ENCODE measurements at places on chromosomes 3 and 15.

GRCh38 chr3:190193210-190193609, 72.5 kb upstream of the P3H2 start:
- DNase-seq: no peak

DNA sequence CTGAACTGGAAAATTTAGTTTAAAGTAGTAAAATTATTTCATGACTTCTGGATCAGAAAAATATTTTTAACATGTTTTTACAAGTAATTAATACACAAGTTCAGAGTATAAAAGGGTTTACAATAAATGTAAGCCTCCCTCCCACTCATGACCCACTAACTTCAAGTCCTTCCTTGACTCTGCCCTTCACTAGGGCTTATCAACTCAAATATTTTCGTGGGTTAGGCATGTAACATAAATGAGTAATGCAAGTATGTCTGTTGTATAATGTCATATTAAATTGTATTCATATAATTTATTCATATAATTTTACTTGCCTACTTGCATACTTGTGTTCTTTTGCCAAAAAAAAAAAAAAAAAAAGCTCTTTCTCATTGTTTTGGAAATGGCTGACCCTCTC, 3.4 kb upstream of the OPA1 start:
- no peak for DNase-seq

GRCh38 chr15:38130740-38131498, 121.7 kb upstream of the SPRED1 start:
- DNase-seq: no peak

DNA sequence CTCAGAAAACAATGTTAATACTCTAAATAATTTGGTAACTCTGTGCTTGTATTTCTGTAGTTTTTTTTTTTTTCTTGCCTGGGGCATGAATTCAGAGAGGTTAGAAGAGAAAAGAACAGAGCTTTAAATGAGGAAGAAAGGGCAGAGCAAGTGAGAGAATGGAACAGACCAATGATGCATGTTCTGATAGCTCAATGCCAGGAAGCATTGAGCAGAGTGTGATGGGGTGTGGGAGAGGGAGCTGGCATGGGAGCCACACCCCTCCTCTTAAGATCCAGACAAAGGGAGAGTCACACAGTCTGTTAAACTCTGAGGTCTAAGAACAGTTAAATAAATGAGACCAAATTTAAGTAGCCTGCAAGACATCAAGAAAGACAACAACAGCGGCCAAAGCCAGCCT, 538.6 kb downstream of the TUSC7 start:
- no peak for DNase-seq

DNA sequence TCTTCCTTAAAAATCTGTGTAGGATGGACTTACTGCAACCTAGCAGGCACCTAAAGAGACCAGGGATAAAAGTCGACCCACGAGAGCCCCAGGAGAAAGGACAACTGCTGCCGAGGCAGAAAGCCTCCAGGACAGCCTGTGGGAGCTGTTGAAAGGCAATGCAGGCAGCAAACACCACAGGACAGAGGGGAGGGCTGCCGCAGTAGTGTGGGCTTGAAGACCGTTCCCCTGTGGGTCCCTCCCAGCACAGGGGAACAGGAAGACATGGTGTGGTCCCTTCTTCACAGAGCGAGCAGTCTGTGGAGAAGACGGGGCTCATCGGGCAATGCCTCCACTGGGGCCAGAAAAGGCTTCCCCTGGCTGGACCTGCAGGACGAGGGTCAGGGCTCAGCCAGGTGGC, 58.5 kb upstream of the GATA2 start:
- no peak for DNase-seq

- no peak for DNase-seq
Measured at GRCh38 chr15:71374607-71375352, 259.5 kb downstream of the THSD4 start.
